Spleen (tissue), 13 donors: ENCODE measurements at places on chromosomes 13 and 19.

DNA sequence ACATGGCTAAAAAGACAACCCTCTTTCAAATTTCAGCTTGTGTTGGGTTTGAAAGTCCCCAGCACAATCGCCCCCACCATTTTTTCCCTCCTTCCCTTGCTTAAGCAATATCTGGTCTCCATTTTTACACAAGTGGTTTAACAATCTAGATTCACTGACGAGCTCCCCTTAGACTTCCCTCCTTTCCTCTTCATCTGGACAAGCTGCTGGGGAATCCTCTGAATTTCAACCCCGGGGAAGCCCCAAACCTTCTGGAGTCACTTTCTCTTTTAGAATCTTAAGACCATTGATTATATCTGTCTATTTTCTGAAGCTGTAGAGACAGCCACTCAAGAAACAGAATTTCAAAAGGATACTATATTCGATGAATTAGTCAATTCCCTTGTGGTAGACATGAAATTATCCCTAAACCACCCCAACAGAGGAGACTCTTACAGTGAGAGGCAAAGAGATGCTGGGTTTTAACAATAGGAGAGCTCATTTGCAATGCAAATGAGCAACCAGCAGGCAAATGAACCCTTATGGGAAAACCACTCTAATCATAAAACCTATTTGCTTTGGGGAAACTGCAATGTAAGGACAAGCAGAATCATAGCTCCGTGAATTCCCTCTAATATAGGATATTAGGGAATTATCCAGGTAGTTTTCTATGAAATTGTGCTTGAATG, 78.9 kb downstream of the TEX26 start:
- DNase-seq: no peak

DNA sequence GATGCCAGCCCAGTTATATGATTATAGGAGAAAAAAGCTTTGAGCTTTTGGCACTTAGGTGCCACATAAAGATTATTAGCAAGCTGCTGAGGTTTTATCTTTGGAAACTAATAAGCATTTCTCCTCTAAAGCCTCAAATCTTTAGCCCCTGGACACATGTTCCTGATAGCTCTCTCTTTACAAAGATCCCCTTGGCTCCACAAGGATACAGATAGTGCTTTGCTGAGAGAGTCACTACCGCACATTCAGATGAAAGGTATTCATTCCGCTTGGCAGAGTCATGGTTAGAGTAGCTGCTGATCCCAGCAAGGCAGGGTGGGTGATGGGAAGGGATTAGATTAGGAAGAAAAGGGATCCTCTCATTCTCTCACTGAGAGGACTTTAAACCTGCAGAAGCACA, 28.2 kb upstream of the PSG7 start:
- DNase-seq: no peak

- DNase-seq: peak; percentile 89
Observed at GRCh38 chr19:48660852-48661710, 11.7 kb downstream of the NTN5 start.

DNA sequence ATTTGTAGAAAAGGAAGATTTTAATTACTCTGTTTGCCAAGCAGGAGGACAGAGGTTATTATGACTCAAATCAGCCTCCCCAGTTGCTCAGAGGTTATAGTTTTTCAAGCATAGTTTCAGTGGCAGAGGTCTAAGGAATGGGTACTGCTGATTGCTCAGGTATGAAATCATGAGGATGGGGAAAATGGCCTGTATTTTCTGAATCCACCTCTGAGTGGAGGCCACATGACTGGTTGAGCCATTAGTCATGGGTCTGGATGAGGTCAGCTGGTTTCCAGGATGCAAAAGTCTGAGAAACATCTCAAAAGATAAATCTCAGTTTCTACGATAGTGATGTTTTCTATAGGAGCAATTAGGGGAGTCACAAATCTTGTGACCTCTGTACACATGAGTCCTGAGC, 62.8 kb upstream of the CEACAM8 start:
- DNase-seq: no peak

DNA sequence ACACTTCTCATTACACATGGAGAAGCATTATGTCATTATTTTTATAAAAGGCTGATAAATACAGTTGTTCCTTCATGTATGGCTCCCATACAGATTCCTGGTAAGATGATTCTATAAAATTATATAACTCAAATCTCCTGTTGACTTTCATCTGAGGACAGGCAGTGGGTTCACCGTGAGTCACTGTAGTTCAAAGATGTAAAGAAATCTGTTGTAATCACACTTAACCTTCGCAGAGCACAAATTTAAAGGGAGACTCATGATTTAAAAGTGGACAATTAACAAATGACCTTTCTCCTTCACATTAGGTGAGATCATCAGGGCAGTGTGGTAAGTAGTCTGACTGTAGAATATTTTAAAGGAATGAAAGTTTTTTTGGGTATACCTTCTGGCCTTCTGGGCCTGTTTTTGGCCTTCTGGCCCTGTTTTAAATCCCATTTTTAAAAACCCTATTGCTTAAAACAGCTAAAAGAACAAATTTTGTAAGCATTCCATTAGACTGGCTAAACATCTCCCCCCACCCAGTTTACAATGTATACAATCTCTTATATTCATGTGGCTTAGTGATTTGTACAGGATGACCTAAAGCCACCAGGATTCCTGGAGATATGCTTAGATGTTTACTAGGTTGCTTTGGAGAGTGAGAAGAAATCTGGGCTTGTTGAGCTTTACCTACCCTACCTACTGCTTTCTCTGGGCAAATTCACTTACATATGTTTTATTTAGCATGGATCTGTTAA, 171.2 kb downstream of the ITGBL1 start:
- DNase-seq: no peak
